ENCODE measurements at places on chromosomes 2 and 18.

DNA sequence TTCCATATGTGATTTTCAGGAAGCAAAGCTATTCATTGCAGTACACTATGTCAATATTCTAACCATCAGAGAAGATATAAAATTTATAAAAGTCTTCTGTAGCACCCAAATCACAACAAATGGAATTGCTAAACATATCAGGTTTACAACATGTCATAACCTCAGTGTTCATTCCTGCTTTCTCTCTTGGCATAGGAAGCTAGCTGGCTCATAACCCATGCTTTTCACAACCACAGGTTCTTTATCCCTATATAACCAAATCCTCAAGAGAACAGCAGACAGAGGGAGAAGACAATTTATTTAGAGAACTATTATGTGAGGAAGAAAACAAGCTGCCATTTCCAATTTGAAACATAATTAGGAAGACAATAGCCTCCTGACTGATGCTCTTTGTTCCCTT lies 997.0 kb upstream of the ACVR2A start:
- DNase-seq = no peak

- DNase-seq = peak; percentile 67
Observed at GRCh38 chr2:212863185-212863588, 288.2 kb downstream of the IKZF2 start.

GRCh38 chr2:112065966-112066365 lies 10.9 kb downstream of the TMEM87B start:
- DNase-seq = no peak

- DNase-seq = no peak
Observed at GRCh38 chr2:24328010-24328409, 32.3 kb downstream of the ITSN2 start.

DNA sequence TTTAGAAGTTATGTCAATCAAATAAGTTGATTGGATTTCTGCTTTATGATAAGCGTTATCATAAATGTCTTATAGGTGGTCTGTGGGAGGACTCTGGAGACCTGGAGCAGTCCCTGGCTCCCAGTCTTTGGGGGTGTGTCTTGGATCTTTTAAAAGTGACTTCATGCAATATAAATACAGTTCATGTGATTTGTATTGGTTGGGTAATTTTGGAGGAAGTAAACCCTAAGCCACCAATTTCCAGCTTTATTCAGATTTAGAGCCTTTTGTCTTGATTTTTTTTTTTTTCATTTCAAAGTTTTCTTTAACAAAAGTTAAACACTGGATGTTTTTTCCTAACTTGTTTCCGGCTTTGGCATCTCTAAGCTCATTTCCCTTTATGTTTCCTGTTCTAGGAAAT lies 68.8 kb downstream of the MAP4K4 start:
- no peak for DNase-seq

GRCh38 chr2:9474361-9475057 lies at the start of gene IAH1:
TSS of gene IAH1 (plus strand) at chr2:9474551. CDS start at chr2:9474567, 16 bp downstream.
- peak; percentile 52 for DNase-seq

DNA sequence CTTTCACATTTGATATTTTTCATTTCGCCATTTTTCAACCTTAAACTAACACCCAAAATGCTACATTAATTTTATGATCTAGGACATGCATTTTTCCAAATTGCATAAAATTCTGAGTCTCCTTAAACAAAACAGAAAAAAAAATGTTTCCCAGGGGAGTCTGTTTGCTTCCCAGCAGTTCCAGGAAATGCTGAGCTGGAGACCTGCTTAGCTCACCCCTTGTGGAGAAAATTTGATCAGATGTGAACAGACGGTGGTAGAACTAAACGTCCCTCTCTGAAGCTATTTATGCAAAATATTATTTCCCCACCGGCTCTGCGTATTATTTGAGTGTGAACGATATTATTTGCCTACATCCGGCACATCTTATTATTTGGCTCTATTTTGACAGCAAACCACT lies 74.9 kb upstream of the AGAP1 start:
- no peak for DNase-seq

GRCh38 chr2:30026091-30027055 lies 105.0 kb upstream of the ALK start:
- DNase-seq = peak; percentile 5

DNA sequence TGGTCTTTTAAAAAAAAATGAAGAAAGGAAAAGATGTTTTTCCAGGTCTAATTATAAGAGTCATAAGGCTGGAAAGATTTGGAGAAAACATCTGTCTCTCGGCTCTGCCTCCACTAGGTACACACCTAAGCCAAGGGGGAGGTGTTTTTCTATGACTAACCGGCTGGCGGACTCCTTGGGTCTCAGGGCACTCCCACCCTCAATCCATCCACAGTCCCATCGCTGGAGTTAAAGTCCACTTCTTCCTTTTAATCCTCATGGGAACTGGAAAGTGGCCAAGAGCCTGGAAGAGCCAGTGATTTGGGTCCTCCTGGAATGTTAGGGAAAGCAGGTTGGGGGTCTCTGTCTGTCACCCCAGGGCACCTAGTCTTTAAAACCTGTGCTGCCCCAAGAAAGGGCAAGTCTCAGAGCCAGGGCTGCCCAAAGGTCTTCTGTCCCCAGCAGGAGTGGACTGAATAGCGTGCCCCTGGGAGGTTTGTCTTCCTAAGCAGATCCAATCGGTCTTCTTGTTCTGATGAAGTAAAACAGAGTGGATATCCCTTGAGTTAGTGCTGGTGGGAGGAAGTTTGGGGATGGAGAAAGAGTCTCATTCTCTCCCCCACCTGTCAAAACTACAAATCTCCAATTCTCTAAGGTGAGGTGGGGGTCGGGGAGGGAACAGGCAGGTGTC lies 66.4 kb downstream of the MCFD2 start:
- DNase-seq = no peak

GRCh38 chr2:210007895-210008294 lies 5.5 kb downstream of the RPE start:
- DNase-seq = no peak

- DNase-seq = no peak
Observed at GRCh38 chr18:22069916-22070315, 99.5 kb upstream of the GATA6 start.

- DNase-seq = no peak
Observed at GRCh38 chr2:38522754-38523349, 79.9 kb downstream of the HNRNPLL start.

- DNase-seq = no peak
Observed at GRCh38 chr18:45755934-45756333, 32.0 kb downstream of the SLC14A1 start.

- no peak for DNase-seq
Observed at GRCh38 chr2:11022591-11023273, 111.0 kb downstream of the KCNF1 start.

GRCh38 chr2:65326276-65326675 lies 98.6 kb downstream of the ACTR2 start:
- DNase-seq = no peak

- no peak for DNase-seq
Observed at GRCh38 chr2:82089518-82089917, 1785.0 kb upstream of the LRRTM1 start.

GRCh38 chr2:44954889-44955592 lies 13.5 kb downstream of the SIX3 start:
- DNase-seq = no peak

DNA sequence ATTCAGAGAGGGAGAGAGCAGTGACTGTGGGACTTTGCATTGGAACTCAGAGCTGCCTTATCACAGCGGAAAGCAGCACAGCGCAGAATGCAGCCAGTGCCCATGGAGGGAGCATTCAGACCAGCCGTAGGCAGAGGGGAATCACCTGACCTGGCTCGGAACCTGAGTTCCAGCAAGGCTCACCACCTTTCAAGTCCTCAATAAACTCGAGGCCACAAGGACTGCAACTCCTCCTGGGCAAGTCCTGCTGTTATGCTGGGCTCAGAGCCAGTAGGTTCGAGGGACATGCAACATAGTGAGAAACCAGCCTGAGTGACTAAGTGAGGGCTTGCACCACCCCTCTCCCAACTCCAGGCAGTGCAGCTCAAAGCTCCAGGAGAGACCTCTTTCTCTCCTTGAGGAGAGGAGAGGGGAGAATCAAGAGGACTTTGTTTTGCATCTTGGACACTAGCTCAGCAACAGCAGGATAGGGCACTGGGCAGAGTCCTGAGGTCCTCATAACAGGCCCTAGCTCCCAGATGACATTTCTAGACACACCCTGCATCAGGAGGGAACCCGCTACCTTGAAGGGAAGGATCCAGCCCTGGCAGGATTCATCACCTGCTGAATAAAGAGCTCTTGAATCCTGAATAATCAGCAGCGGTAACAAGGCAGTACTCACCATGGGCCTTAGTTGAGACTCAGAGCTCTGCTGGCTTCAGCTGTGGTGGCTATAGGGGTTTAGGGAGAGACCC lies 136.8 kb upstream of the OTOS start:
- no peak for DNase-seq

- DNase-seq = no peak
Observed at GRCh38 chr2:36561237-36561944, 36.6 kb downstream of the FEZ2 start.

DNA sequence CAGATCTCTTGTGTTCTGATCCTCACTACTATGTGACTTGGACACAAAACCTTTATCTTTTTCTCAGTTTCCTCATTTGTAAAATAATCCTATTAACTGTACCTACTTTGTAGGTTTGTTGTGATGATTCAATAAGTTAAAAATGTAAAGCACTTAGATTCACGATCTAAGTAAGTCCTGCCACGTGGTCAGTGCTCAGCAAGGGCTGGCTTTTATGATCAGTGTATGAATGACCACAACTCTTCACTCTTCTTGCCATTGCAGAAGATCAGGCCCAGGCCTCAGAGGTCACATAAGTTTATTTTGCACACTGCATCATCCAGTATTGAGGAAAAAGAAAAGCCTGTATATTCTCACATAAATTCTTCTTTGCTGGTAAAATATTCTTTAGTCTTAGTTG lies 1192.5 kb upstream of the ACVR2A start:
- no peak for DNase-seq

DNA sequence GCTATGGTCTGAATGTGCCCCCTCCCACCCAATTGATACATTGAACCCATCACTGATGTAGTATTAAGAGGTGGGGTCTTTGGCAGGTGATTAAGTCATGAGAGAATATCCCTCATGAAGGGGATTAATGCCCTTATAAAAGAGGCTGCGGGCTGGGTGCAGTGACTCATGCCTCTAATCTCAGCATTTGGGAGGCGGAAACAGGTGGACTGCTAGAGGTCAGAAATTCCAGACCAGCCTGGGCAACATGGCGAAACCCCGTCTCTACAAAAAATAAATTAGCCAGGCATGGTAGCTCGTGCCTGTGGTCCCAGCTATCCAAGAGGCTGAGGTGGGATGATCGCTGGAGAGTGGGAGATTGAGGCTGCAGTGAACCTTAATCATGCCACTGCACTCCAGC lies 14.3 kb downstream of the POLR2D start:
- DNase-seq = no peak

DNA sequence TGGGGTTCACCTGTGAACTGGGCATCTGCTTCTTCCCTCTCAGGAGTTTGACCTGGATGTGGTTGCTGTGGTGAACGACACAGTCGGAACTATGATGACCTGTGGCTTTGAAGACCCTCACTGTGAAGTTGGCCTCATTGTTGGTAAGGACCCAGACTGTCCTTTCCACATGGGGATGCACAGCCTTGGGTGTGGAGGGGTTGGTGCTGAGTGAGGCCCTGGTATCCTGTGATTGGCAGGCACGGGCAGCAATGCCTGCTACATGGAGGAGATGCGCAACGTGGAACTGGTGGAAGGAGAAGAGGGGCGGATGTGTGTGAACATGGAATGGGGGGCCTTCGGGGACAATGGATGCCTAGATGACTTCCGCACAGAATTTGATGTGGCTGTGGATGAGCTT lies 52.3 kb downstream of the HK2 start:
- no peak for DNase-seq

DNA sequence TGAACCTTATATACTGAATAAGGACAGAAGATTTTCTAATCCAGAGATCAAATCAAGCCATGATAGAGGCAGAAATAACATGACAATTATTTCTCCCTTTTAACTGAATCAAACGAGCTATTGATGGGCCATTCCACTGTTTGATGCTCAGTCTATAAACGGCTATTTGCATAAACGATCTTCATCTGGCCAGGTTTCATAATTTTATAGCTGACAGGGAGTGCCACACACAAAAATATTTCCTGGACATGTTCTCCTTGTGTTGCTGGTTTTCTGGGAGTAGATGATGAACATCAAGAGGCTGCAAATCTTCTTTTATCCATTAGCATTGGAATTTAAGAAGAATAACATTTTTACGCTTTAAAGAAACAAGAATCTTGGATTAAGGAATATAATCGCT lies 63.1 kb downstream of the ACVR1C start:
- DNase-seq = no peak

DNA sequence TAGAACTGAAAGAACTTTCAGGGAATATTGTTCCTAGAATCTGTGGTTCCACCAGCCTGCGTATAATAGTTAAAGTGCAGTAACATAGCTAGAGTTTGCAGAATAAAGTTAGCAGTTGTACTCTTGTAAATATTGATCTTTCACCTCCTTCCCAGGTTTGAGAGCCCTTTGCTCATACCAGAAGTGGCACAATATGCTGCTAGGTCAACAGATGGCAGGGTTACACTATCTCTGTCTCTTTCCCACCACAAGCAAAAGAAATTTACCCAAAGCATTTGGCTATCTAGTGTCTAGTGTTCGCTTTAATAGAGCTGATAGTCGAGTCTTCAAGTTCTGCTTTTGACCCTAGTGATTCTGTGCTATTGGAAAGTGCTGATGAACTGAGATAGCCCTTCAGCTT lies 119.0 kb upstream of the KLHL14 start:
- no peak for DNase-seq

- DNase-seq = no peak
Observed at GRCh38 chr2:88201811-88202169, 31.6 kb downstream of the THNSL2 start.

DNA sequence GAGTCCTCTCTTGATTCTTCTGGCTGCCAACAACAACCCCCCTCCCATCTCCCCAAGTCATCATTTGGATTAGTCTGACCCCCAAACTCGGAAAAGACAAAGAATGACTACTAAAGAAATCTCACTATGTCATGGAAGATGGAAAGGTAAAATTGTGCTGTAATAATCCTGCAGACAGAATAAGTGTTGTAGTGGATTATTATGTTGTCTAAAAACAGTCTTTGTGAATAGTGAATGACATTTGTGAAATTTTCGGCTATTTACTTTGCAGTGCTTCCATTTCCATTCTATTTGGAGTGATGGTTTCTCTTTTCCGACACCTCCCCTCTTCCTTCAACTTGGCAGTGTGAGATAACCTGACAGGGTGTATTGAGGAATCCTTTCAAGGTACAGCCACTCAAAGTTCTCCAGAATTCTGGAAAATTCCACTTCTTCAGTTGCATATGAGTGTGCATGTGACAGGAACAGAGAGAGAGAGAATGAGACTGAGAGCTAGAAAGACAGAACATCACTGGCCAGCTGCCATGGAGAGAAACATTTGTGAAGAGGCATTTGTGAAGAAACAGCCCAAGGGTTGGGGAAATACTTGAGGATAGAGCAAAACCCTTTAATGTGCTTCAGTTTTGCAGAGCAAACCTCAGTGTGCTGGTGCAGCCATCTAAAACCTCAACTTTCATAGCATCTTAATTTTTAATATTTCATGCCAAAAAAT lies 141.9 kb upstream of the DLX2 start:
- DNase-seq = no peak
